Peyer's patch (tissue), 4 donors: ENCODE measurements at places on chromosomes 12 and 14. TPM values are rescaled to one million over a fixed set of nuclear protein-coding genes. Genes with fewer than 3 reads are reported as not detected.

DNA sequence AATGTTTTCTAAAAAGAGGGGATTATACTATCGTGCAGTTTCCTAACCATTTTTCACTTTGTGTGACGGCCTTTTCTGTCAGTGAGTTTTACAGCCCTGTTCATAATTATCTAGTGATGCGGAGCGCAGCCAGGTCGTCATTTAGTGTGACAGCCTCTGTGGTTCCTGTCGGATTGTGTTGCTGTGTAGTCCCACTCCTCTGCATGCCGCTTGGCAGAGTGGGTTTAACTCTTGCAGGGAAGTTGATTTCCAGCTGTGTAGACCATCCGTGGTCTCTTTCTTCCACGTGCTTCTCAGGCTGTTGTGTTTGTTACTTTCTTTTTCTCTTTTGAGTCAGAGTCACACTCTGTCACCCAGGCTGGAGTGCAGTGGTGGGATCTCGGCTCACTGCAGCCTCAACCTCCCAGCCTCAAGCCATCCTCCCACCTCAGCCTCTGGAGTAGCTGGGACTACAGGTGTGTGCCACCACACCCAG, 8.6 kb downstream of the RAN start:
- H3K36me3 ChIP-seq: peaks cover 21% of the 10 kb centered on the region
- H3K4me1 ChIP-seq: no peaks in the 10 kb centered on the region
- no peaks in the 10 kb centered on the region for H3K27me3 ChIP-seq

- DNase-seq: no peak
- H3K4me3 ChIP-seq: no peak overlapping the region
- no peaks in the 10 kb centered on the region for H3K36me3 ChIP-seq
- H3K27me3 ChIP-seq: no peaks in the 10 kb centered on the region
- no peak overlapping the region for H3K27ac ChIP-seq
These were observed 101.2 kb upstream of the STXBP6 start for GRCh38 chr14:25150934-25151790.

DNA sequence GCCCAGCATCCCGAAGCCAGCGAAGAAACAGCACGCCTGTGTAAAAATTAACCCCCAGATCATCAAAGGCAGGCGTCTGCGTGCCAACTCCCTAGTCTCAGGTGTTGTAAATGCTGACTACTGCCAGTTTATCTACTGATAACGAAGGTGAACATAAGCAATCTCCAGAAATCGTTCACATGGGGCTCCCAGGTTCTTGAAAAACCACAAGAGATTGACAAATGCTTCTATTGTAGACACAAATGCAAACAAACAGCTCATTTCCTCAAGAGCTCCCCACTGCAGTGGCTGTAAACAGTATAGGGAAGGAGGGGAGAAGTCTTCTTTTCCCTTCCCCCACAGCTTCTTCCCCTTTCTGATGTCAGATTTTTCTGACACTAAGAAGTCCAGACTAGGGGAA, 5.3 kb upstream of the PLEKHG3 start:
- no peaks in the 10 kb centered on the region for H3K36me3 ChIP-seq
- no peaks in the 10 kb centered on the region for H3K27me3 ChIP-seq
- H3K4me1 ChIP-seq: peaks cover under 1% of the 10 kb centered on the region
- no peak for DNase-seq
- H3K27ac ChIP-seq: peak overlapping the region; percentile 46
- H3K4me3 ChIP-seq: no peak overlapping the region

- no peak overlapping the region for H3K4me3 ChIP-seq
- DNase-seq: no peak
- H3K27ac ChIP-seq: no peak overlapping the region
- no peaks in the 10 kb centered on the region for H3K4me1 ChIP-seq
These were observed 262.5 kb downstream of the GXYLT1 start for GRCh38 chr12:41881891-41882805.

DNA sequence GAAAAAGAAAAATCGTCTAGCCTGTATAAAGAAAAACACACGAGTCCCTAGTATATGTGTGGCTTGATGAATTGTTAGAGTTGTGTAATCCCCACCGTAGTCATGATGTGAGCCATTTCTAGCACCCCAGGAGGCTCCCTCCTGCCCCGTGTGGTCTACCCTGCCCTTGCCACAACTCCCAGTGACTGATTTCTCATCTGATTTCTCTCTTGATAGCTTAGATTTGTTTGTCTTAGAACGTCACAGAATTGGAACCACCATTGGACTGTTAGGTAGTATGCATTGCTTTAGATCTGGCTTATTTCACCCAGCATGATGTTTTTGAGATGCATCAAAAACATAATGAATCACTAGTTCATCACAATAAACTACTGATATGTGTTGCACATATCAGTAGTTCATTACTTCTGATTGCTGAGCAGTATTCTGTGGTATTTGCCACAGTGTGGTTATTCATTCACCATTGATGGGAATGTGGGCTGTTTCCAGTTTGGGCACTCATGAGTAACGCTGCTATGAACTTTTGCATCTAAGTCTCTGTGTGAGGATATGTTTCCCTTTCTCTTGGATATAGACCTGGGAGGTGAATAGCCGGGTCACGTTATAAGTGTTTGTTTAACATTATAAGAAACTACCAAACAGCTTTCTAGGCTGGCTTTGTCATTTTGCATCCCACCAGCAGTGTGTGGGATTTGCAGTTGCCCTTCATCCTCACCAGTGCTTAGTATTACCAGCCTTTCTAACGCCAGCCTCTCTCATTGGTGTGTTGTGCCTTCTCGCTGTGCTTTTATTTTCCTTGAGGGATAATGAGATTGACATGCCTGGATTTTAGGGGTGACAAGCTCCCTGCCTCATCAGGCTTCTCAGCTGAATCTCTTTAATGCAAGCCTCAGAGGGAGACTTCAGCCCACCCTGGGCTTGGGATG, 31.9 kb upstream of the NCOR2 start:
- no peaks in the 10 kb centered on the region for H3K27me3 ChIP-seq
- no peak overlapping the region for H3K27ac ChIP-seq
- no peaks in the 10 kb centered on the region for H3K36me3 ChIP-seq
- DNase-seq: no peak
- H3K4me3 ChIP-seq: no peak overlapping the region

DNA sequence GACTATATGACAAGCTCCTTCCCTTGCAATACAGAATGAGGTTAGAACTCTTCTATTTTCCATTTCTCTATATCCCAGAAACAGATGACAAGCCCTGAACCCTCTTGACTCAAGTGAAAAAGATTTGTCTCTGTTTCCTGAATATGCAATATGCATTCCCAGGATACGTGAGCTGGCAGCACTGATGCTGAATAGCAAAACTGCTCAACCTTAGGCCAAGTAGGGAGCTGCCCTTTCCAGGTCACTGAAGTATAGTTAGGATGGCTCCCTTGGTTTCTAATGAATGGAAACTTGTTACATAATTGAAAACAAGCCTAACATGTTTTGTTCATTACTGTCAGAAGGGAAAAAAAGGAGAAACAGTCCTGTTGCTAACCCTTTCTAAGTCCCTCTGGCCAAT, 47.9 kb upstream of the PLEKHG7 start:
- H3K27me3 ChIP-seq: no peaks in the 10 kb centered on the region
- no peaks in the 10 kb centered on the region for H3K36me3 ChIP-seq
- H3K27ac ChIP-seq: no peak overlapping the region

GRCh38 chr12:124326871-124327270, 32.0 kb downstream of the RFLNA start:
- H3K36me3 ChIP-seq: no peaks in the 10 kb centered on the region
- H3K4me3 ChIP-seq: no peak overlapping the region
- H3K27me3 ChIP-seq: no peaks in the 10 kb centered on the region
- no peak overlapping the region for H3K27ac ChIP-seq

- no peaks in the 10 kb centered on the region for H3K27me3 ChIP-seq
- no peaks in the 10 kb centered on the region for H3K36me3 ChIP-seq
- H3K4me1 ChIP-seq: no peaks in the 10 kb centered on the region
These were observed 298.4 kb upstream of the AMIGO2 start for GRCh38 chr12:47378222-47378582.

- no peak overlapping the region for H3K27ac ChIP-seq
- H3K27me3 ChIP-seq: no peaks in the 10 kb centered on the region
- no peaks in the 10 kb centered on the region for H3K36me3 ChIP-seq
- no peaks in the 10 kb centered on the region for H3K4me1 ChIP-seq
- DNase-seq: no peak
- H3K4me3 ChIP-seq: no peak overlapping the region
These were observed 39.8 kb upstream of the PWP1 start for GRCh38 chr12:107645630-107646333.

- H3K36me3 ChIP-seq: no peaks in the 10 kb centered on the region
- H3K4me1 ChIP-seq: no peaks in the 10 kb centered on the region
These were observed 839 bp downstream of the OTUB2 start for GRCh38 chr14:94026889-94027469.

GRCh38 chr12:66537876-66538275, 141.0 kb downstream of the GRIP1 start:
- no peaks in the 10 kb centered on the region for H3K36me3 ChIP-seq
- H3K27me3 ChIP-seq: no peaks in the 10 kb centered on the region
- no peak for DNase-seq

- H3K4me3 ChIP-seq: no peak overlapping the region
- no peaks in the 10 kb centered on the region for H3K27me3 ChIP-seq
- DNase-seq: no peak
- H3K4me1 ChIP-seq: no peaks in the 10 kb centered on the region
- H3K27ac ChIP-seq: no peak overlapping the region
- H3K36me3 ChIP-seq: no peaks in the 10 kb centered on the region
These were observed 87.2 kb downstream of the CEP83 start for GRCh38 chr12:94372461-94372860.

GRCh38 chr12:92411687-92412086, 266.0 kb upstream of the BTG1 start:
- no peak overlapping the region for H3K4me3 ChIP-seq
- no peaks in the 10 kb centered on the region for H3K4me1 ChIP-seq
- H3K27me3 ChIP-seq: no peaks in the 10 kb centered on the region
- no peaks in the 10 kb centered on the region for H3K36me3 ChIP-seq

GRCh38 chr14:72516936-72517700, 376.8 kb downstream of the DPF3 start:
- H3K4me1 ChIP-seq: peaks cover 4% of the 10 kb centered on the region
- H3K27me3 ChIP-seq: no peaks in the 10 kb centered on the region
- no peak overlapping the region for H3K4me3 ChIP-seq

GRCh38 chr14:32017587-32017986, 59.5 kb upstream of the ARHGAP5 start:
- DNase-seq: no peak
- H3K4me1 ChIP-seq: no peaks in the 10 kb centered on the region
- no peaks in the 10 kb centered on the region for H3K36me3 ChIP-seq
- no peak overlapping the region for H3K4me3 ChIP-seq
- no peak overlapping the region for H3K27ac ChIP-seq

GRCh38 chr14:54709444-54709843, 142.5 kb downstream of the SAMD4A start:
- H3K4me3 ChIP-seq: no peak overlapping the region
- H3K27me3 ChIP-seq: no peaks in the 10 kb centered on the region
- no peak for DNase-seq
- no peaks in the 10 kb centered on the region for H3K36me3 ChIP-seq
- no peaks in the 10 kb centered on the region for H3K4me1 ChIP-seq

GRCh38 chr12:123032736-123033391, 52.4 kb downstream of the ARL6IP4 start:
- peak; percentile 37 for DNase-seq
- H3K4me1 ChIP-seq: peaks cover 5% of the 10 kb centered on the region
- H3K27ac ChIP-seq: no peak overlapping the region
- H3K27me3 ChIP-seq: no peaks in the 10 kb centered on the region
- no peak overlapping the region for H3K4me3 ChIP-seq

DNA sequence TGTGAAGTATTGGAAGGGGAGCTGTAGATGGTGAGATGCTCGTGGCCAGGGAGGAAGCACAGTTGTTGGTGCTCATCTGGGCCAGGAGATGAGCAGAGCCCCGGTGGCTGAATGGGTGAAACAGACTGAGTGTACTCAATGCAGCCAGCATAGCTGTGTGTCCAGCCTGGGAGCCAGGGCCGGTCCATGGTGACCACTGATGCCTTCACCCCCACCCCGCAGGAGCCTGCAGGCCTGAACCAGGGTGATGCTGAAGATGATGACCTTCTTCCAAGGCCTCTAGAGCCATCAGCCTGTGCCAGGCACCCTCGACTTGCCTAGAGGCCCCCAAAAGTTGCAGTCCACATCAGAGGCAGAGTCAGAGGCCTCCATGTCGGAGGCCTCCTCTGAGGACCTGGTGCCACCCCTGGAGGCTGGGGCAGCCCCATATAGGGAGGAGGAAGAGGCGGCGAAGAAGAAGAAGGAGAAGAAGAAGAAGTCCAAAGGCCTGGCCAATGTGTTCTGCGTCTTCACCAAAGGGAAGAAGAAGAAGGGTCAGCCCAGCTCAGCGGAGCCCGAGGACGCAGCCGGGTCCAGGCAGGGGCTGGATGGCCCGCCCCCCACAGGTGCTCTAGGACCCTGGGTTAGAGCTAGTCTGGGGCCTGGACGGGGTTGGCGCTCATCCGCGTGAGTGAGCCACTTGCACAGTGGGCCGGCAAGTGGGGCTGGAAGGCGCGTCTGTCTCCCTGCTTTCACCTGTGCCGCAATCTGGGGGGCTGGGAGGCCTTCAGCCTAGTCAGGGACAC, 3.0 kb downstream of the TNFAIP2 start:
- H3K36me3 ChIP-seq: no peaks in the 10 kb centered on the region
- DNase-seq: no peak
- H3K27ac ChIP-seq: no peak overlapping the region
- peaks cover 18% of the 10 kb centered on the region for H3K27me3 ChIP-seq

DNA sequence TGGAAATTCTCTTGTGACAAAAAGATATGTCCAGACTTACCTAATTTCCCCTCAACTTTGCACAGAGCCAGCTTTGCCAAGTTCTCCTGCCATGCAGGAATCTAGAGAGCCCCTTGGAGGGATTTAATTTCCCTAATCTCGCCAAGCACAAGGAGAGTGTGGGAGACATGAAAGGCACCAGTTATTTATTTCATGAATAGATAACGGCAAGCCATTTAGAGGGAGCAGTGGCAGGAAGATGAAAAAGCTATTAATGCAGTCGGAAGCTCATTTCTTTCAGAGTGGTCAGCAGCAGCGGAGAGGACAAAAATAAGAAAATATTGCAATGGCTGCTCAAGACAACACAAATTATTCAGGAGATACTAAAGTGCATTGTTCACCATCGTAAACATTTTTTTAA, 150.9 kb upstream of the WSCD2 start:
- no peaks in the 10 kb centered on the region for H3K4me1 ChIP-seq
- no peaks in the 10 kb centered on the region for H3K27me3 ChIP-seq
- DNase-seq: no peak
- H3K36me3 ChIP-seq: no peaks in the 10 kb centered on the region

PMEL gene
- total RNA-seq: 3.5 TPM

SYNDIG1L gene
- total RNA-seq: 0.27 TPM

VWF gene
- total RNA-seq: 98.2 TPM

HOXC5 gene
- not detected for total RNA-seq

ATG101 gene
- total RNA-seq: 33.5 TPM

SRP54 gene
- 53.5 TPM for total RNA-seq

PPFIA2 gene
- total RNA-seq: 6.6 TPM

RPL10L gene
- 5.7 TPM for total RNA-seq

RFLNA gene
- total RNA-seq: 8.3 TPM

AGAP2 gene
- 3.2 TPM for total RNA-seq

IL31 gene
- not detected for total RNA-seq

KSR2 gene
- total RNA-seq: not detected

IAPP gene
- total RNA-seq: not detected

GPR68 gene
- 1.5 TPM for total RNA-seq
